DMS79 treated with DMSO at 0.1 percent for 48 hours (cell line): ENCODE measurements at places on chromosomes 6 and 20.
A peak's percentile ranks its signal among the peaks of the same experiment; 100 is the strongest.

DNA sequence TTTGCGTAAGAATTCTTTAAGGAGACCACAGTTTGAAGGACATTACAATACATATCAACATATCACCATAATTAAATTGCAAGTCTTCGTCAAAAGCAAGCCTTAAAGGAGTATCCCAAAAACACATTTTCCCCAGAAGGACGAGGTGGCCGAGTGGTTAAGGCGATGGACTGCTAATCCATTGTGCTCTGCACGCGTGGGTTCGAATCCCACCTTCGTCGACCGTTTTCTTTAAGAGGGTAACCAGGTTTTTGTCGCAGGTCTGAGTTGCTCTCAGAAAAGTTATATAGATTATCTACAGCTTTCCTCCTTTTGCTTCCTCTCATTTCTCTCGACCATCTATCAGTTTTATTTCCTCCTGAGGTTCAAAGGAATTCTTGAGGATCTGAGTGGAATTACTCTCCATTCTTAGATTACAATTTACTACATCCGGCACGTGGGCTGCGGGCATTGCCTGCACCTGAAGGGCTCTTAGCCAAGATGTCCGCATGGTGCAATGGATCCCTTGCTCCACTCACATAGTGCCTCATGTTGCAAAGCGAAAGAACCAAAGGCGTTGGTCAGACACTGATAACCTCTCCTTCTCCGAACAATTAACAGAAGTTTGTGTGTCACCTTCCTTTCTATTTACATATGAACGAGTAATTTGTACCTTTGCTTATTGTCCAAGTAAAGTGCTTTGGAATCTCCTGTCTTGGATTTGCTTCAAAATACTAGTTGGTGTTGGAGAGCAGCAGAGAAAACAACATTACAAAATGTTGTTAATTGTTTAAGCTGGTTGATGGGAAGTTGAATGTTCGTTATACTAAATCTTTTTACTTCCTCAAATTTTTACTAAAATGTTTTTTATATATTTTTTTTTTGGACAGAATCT, 14.0 kb downstream of the POM121L2 start:
- DNase-seq = no peak

DNA sequence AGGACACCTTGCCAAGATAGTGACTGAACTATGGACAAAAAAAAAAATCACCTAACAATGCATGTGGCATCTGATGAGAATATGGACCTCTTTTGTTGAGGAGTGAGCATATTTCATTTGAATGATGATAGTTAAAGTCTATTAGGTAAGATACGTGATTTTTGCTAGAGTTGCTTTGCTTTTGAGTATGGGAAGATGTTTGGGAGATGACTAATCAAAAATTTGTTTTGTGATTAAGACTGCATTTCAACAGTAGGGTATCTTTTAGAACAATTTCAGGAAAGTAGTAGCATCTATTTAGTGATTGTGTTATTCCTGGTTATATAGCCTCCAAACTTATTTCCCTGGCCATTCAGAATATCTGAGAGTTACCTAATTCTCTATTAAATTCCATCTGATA, 878.6 kb upstream of the CITED2 start:
- no peak for DNase-seq

DNA sequence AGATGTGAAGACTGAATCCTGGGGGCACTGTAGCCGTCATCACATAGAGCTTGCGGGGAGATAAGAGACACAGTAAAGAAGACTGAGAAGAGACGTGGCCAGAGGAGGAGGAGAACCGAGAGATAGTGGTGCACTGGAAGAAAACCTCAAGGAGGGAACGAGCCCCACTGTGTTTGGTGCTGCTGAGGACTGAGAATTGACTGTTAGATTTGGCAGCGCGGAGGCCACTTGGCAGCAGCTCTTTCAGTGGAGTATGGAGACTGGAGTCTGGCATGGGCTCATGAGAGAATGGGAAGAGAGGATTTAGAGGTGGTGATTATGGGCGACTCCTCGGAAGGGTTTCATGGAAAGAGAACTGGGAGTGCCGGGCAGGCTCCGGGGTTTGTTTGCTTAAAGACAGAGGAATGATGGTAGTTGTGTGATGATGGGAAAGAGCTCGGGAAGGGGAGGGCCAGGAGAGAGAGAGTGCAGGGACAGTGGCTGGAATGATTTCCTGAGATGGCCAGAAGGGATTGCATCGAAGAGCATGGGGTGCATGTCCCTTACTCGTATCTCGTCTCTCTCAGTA, 18.0 kb downstream of the CDYL start:
- DNase-seq = no peak

DNA sequence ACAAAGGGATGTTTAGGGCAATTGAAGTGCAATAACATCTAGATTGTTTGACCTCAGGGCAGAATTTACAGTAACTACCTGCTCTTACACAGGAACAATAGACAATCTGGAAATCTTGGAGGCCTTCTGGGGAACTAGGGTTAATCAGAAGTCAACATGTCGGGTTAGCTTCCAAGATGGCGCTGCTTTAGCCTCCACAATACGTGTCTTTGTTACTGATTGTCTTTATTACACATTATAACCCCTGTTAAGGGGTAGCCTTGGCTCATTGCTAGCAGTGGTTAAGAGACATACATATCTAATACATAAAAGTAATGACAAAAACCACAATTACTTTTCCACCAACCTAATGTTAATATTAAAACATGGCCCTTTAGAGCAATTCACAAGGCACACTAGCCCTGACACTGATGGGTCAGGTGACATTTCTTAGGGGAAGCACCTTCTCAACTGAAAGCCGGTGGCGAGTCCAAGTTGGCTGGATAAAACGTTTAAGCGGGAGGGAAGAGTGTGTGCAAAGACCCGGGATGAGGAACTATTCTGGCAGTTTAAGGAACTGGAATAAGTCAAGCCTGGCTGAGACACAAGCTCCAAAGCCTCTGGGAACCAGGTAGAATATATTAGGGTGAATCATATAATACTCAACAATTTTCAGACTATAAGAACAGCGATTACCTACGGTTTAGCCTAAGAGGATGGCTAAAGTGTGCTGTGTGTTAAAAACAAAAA, 236.9 kb downstream of the BCAS1 start:
- no peak for DNase-seq

DNA sequence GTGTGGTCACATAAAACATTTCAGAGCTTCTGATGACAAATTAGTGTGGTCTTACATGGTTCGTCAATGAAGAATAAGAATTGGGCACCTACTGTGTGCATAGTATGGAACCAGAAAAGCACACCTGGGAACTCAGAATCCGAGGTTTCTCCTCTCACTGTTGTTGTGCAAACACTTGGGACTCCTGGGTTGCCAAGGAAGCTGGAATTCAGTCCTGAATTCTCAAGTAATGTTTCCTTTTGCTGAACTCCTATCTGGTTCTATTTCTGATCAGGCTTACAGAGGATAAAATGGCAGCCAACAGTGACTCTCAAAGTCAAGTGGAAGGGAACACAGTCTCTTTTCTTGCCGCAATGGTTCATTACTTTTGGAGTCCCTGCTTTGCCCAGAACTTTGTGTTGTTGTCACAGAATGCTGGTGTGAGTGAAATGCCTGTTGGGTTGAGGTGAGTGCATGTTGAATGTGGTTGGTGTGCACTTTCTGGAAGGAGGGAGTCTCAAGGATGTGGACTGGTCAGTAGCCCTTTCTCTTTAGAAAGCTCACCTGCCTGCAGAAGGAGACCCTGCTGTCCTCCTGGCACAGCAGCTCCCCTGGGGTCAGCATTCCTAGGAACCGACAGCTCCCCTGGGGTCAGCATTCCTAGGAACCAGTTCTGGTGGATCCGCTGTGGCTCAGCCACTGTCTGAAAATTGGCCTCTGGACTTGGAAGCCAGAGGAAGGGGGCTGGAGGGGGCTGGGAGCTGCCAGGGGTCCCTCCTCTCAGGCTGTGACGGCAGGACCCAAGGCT, 1.4 kb downstream of the UNC93A start:
- DNase-seq = no peak

DNA sequence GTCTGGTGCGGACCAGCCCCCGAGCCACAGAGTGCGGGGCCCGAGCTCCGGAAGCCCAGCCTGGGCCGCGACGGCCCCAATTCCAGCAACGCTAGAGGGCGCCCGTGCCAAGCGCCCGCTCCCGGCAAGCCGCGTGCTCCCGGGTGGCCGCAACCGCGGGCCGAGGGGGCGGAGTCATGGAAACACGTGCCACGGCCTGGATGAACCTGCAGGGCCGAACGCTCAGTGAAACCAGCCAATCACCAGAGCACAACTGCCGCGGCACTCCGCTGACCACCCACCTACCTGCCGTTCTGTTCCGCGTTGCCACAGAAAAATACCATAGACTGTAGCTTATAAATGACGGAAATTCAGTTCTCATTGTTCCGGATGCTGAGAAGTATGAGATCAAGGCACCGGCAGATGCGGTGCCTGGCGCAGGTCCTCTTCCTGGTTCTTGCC, 85.7 kb upstream of the FOXC1 start:
- DNase-seq = no peak

DNA sequence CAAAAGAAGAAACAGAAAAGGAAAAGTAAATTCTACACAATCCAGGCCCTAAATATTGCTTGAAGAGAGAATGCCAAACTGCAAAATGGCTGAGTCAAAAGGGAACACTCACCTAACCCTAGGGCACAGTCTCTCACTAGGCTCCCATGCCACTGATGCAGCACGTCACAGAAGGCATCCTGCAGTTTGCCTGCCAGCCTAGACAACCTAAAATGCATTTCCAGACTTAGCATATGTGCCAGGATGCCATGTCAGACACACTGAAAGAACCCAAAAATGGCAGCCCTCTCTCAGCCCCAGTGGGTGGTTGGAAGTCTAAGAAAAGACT, 10.6 kb upstream of the SIRPD start:
- DNase-seq = no peak

GRCh38 chr6:34374508-34374907, 18.0 kb downstream of the NUDT3 start:
- DNase-seq = no peak

DNA sequence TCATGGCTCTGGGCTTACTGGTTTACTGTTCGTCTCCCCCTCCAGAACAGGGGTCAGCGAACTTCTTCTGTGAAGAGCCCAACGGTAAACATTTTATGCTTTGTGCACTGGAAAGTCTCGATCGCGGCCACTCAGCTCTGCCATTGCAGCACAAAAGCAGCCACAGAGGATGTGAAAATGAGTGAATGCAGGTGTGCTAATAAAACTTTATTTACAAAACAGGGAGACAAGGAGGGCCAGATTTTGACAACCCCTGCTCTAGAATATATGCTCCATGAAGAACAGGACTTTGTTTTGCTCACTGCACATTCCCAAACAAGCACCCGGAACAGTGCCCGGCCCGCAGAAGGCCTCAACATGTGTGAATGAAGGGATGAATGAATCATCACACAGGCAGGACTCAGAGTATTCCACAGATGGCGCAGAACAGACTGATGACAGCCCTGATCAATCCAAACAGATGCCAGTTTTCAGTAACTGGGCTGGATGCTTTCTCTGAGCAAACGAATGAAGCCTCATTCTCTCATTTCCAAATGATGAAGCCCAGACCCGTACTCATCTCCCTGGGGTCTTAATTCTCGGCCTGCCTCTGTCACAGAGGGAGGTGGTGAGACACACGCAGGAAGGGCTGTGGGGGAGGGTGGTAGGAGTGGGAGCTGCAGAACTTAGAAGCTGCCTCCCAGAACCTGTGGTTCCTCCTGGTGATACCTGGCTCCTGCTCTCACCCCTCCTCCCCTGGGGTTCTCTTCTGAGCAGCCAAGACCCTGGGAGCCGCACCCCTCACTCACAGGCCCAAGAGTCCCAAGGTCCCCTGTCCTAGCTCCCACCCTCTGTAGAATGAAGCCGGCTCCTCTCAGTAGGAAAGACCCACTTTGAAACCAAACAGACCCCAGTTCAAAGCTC, 196.4 kb downstream of the PREX1 start:
- DNase-seq = no peak

DNA sequence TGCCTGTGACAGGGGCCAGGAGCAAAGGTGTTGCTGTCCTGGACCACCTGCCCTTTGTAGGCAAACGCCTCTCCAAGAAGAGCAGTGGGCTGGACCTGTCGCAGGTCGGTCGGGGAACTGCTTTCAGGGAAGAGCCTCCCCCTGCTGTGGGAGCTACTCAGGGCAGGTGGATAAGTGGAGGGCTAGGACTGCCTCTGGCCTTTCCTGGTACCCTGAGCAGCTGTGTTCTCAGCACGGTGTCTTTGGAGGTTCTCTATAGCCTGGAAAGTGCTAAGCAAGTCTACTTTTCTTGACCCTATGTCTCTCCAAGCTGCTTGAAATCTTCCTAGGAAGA, 35.0 kb downstream of the BPIFB1 start:
- DNase-seq = peak; percentile 3

- DNase-seq = peak; percentile 70
Measured at GRCh38 chr6:46221222-46221793, 50.5 kb upstream of the ENPP5 start.

- DNase-seq = no peak
Measured at GRCh38 chr6:36977470-36977941, 8.5 kb downstream of the MTCH1 start.

GRCh38 chr6:146289816-146290588, 253.6 kb upstream of the RAB32 start:
- no peak for DNase-seq

GRCh38 chr6:27374824-27375612, 13.5 kb upstream of the ZNF391 start:
- DNase-seq = peak; percentile 60

DNA sequence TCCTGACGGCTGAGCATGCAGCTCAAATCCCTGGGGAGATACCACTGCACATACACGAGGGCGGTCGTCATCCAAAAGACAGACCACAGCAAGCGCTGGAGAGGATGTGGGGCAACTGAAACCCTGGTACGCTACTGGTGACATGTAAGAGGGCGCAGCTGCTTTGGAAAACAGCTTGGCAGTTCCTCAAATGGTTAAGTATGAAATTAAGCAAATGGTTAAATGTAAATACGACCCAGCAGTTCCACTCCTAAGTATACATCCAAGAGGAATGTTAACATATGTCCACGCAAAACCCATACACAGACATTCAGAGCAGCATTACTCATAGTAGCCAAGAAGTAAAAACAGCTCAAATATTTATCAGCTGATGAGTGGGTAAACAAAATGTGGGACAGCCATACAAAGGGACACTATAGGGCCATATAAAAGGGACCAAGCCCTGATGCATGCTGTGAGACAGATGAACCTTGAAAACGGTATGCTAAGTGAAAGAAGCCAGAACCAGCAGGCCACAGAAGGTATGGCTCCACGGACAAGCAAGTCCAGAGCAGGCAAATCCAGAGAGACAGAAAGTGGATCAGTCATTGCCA, 38.5 kb downstream of the RIPOR3 start:
- DNase-seq = no peak

GRCh38 chr6:87199787-87200186, 44.4 kb downstream of the ZNF292 start:
- DNase-seq = no peak

DNA sequence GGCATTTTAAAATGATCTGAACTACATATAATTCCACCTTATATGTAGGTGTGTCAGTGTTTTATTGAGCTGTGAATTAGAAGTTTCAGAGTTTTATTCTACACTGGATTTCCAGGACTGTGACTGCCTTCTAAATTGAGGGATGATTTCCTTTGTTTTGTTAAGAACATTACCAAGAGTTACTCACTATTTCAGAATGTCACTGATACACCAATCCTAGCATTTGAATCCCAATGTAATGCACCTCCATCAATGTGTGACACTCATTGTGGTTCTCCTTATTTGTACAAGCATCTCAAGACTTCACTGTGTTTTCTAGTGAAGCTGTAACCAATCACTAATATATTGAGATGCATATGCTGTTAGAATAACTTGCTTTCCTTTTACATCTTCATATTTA, 86.8 kb downstream of the PLCB1 start:
- DNase-seq = no peak

GRCh38 chr6:26205625-26206574, 118.7 kb downstream of the HFE start:
- peak; percentile 11 for DNase-seq
